ENCODE measurements at places on chromosomes 6 and 20.

DNA sequence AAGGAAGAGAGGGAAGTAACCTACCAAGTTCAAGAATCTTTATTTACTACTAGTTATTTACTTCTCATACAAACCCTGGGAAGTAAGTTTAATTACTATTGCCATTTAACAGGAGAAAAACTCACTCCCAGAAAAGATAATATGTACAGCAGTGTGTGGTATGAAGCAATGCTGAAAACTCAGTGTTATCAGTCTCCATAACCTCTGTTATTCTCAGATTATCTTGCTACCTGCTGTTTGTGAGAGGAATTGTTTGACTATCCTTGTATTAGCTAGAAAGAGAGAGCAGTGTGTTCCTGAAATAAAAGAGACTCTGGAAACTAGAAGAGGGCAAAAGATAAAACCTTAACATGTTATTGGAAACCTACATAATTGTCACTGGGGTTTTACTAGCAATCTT is 38.2 kb downstream of the ADGRB3 start:
- DNase-seq, result no peak

DNA sequence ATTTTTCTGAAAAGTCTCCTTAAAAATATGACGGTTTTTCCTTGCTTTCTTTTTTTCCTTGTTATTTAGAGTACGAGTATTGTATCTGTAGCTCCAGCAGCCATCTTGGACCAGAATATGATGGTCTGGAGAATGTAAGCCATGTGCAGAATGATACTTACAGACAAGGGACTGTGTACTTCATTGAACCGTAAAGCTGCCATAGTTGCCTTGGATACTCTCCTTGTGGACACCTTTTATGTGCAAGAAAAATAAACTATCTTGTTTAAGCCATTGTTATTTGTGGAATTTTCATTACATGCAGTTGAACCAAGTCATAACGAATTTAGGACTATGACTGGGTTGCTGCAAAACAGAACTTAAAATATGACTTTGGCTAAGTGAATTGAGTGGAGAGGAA is 485.8 kb upstream of the CITED2 start:
- no peak for DNase-seq

DNA sequence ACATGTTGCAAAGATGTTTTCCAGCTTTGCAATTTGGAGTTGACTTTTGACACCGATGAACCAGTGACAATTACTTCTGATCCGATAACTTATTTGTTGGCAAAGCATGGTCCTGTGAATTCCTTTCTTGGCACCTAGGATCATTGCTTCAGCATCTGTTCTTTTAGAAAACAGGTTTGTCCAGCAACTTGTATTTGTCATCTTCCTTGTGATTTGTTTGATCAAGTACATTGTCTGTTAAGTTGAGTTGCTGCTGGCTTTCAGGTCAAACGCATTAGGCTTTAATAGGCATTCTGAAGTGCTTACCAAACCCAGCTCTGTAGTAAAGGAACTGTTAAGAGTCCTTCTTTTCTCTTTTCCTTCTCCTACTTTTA is 192.4 kb upstream of the ZNF217 start:
- no peak for DNase-seq

- DNase-seq, result no peak
Observed at GRCh38 chr20:7371518-7372163, 568.6 kb downstream of the HAO1 start.

Data from activated CD8-positive, alpha-beta memory T cell treated with anti-CD3 and anti-CD28 coated beads for 1 hour (primary cell).